ENCODE measurements at places on chromosomes 5 and 9.

- DNase-seq, result no peak
These were observed 9.1 kb downstream of the S1PR3 start for GRCh38 chr9:89000371-89000781.

- DNase-seq, result no peak
These were observed 852 bp downstream of the ARHGEF37 start for GRCh38 chr5:149581931-149582768.

- DNase-seq, result no peak
These were observed 402.9 kb upstream of the CLINT1 start for GRCh38 chr5:158261674-158262367.

DNA sequence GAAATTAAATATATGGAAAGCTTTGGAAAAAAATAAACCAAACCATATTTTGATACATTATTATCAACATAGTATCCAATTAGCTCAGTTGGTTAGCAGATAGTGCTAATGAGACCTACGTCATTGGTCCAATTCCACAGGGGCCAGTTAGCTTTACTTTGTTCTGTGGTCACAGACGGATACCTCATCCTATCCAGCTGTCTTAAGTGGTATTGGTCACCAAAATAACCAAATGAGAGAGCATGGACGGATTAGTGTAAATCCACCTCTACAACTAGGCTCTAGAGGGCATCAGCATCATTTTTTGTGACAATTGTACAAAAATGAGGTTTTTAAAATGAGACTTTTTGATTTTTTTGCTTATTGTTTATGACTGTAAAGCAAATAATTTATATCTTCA is 364.2 kb downstream of the KIAA0825 start:
- no peak for DNase-seq

GRCh38 chr9:137243626-137244485 is 2.8 kb downstream of the TUBB4B start:
- no peak for DNase-seq

DNA sequence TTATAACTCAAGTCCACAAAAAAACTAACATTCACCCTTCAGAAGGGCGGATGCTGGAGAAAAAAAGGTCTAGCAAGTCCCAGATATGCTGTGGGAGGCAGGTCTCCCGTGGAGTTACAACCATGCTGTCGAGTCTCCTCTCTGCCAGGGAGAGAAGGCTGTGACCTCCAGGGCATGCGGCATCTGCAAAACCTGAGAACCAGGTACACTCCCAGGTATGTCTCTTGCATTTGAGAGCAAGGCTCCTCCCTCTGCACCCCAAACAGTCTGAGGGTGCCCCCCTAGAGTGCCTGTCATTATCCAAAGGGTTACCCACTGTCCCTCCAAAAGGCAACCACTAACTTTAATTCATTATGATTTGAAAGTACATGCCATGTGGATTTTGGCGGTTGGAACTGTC is 134.0 kb downstream of the IRX2 start:
- DNase-seq, result no peak

- no peak for DNase-seq
These were observed 39.3 kb downstream of the DUSP1 start for GRCh38 chr5:172731680-172732074.

GRCh38 chr9:12783767-12784460 is 9.1 kb downstream of the LURAP1L start:
- DNase-seq, result no peak

GRCh38 chr5:10724781-10725507 is 36.1 kb downstream of the DAP start:
- DNase-seq, result peak; percentile 81

DNA sequence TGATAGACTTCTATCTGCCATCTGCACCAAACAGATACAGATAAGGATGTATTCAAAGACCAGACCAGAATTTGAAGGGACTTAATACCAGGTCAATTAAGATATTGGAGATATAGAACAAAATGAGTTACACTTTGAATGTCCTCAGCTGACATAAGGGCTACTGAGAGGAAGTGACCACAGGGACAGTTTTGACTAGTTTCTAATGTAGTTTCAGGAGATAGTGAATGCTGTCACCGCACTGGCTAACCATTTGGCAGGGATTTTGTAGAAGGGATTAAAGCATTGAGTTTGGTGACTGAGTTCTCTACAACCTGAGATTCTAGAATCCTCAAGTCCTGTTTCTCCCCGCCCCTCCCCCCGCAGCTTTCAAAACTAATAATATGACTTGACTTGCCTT is 22.7 kb downstream of the CCNH start:
- no peak for DNase-seq

DNA sequence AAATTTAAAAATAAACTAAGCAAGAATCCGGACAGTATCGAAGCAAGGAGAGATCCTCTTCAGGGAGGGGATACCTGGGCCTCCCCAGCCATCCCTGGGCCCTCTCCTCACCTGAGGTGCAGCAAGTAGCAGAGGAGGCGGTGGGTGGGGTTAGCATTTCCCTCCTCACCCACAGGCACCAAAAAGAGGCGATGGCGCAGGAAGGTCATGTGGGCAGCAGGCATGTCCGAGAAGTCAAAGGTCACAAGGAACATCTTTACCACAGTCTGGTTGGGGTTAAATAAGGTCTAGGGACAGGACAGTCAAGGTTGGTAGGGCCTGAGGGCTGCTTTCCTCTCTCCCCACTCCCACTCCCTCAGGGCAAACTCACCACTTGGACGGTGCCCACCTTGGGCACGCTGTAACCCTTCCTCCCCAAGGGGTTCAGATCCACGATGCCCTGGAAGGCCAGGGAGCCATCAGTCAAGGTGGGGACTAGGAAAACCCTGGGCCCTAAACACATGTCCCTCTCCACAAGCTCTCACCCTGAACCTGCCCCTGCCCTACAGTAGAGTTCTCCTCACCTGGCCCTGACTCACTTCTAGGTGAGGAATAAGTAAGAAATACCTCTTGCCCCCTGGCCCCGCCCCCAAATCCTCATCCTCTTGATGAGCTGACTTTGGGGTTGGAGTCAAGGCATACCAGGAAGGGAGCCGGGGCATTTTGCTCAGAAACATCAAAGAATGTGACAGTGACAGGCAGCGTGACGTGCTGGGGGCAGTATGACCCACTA is 2.8 kb upstream of the STOML2 start:
- DNase-seq, result no peak

GRCh38 chr5:43753069-43753468 is 150.1 kb downstream of the NNT start:
- DNase-seq, result no peak

GRCh38 chr9:135103001-135103446 is 15.6 kb downstream of the OLFM1 start:
- no peak for DNase-seq

DNA sequence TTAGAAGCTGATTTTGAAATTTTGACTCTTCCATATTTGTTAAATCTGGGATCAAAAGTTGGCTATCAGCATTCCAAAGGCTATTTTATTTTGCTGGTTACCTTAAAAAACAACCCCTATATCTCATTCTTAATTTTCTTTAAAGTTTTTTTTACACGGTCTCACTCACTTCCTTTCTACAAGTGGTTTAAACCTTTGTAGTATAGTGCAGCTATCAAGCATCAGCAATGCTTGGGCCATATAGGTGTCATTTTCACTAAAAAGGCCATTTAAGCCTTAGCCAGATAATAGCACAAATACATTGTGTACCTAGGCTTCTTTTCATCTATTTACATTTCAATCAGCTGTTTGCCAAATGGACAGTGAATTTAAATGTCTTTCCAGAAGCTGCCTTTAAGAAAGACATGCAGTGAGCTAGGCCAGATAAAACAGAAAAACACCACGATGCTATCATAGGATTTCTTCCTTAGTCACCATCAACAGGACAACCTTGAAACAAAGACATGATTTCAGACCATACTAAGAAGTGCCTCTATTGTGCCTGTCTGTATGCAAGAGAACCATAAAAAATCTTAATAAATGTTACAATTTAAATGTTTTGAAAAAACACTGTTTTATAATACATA is 104.2 kb downstream of the RAPGEF6 start:
- no peak for DNase-seq

DNA sequence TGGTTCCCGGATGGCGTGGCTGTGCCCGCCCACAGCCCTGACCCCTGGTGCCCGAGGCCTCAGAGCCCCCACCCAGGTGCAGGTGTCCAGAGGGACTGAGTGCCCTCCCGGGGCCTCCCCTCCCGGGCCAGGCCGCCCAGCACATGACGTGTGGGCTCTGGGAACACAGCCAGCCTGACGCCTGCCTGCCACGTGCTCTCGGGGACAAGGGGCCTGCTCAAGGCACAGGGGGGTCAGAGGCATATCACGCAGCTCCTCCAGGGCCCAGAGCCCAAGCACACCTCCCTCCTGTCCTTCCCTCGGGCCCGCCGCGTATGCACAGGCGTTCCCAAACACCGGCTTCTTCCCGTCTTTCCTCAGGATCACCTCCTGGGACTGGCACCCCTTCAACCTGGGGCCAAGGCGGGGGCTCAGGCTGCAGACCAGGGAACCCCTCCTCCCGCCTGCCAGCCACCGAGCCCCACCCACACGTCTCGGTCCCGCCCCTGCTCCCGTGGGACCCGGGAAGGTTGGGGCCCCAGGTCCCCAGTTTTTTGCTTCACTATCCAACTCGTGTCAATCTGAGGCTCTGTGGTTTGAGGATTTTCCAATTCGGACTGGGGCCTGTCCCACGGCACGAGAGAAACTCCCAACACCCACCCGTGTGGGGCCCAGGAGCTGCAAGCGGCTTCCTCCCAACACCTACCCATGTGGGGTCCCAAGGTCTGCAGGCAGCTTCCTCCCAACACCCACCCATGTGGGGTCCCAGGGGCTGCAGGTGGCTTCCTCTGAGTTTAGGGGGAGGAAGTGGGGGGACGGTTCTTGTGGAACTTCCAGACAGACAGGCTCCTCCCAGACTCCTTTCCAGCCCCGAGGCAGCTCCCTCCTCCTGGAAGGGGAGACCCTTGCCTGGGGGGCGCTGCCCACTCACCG is 1.5 kb downstream of the LCN10 start:
- DNase-seq, result no peak

GRCh38 chr9:78365748-78366697 is 69.1 kb downstream of the PSAT1 start:
- DNase-seq, result no peak

DNA sequence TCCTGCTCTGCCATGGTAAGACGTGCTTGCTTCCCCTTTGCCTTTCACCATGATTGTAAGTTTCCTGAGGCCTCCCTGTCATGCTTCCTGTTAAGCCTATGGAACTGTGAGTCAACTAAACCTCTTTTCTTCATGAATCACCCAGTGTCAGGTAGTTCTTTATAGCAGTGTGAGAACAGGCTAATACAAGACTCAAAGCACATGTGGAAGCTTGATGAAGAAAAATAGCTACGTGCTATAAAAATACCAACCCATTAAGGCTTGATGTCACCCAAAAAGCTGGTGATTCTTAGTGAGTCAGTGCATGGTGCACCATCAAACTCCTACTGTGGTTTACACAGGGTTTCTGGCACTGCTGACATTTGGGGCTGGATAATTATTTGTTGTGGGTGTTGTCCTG is 332.2 kb downstream of the TMEM167A start:
- no peak for DNase-seq

DNA sequence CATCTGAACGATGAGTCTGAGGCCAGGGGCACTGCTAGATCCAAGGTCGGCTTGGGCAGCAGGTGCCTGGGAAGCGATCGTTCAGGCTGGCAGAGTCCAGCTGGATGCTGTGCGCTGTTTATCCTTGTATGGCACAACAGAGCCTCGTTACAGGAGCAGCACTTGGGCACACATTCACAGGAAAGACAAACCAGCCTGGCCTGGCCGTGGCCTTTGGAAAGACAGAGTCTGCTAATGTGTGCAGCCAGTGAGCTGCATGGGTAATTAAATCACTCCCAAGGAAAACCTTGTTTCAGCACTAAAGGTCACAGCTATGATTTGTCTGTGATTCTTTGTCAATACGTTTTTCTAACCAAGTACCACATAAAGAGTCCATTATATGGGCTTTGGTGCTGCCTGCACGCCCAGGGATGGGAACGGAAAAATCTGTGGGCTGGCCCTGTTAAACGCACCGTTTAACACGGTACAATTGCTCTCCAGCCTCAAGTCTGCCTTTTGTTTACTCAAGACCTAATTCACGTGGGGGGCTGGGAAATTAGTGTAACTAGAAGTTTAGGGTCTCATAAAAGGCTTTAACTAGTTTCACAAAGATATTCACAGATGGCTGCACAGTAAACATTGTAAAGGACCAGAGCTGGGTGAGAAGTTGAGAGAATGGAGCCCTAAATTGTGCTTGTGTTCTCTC is 509.3 kb downstream of the KDM4C start:
- DNase-seq, result no peak

DNA sequence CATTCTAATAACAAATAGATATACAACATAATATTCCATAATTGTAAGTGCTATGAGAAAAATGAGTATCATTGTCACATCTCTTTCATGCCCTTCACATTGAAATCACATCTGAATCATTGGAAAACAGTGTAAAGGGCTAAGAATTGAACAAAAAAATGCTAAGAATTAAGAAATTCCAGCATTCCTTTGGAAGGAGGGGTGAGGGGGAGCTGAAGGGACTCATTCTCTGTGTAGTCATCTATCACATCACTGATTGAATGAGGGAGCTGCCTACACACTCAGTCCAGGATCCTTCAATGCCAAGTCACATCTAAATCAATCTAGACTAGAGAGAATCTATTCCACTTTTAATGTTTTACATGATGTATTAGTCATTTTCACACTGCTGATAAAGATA is 286.6 kb downstream of the DTWD2 start:
- no peak for DNase-seq

GRCh38 chr5:165497707-165498106 is 1992.3 kb downstream of the MAT2B start:
- DNase-seq, result peak; percentile 12

DNA sequence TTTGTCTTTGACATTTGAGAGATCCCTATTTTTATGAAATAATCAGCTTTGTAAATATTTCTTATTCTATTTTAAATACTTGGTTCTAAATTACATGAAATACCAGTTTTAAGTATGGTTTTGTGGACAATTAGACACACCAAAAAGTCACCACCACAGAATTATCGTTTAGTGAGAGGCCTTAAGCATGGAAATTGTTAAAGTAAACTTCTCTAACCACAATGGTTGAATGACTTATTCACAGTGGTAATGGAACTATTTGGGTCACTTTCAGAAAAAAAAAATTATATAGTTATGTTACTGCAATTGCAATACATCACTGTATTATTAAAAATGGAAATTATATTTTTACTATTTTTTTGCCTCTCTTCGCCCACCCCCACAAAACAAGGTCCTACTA is 1252.5 kb downstream of the EFNA5 start:
- DNase-seq, result no peak

All from HTR-8/SVneo (cell line).